ENCODE measurements at places on chromosomes 6 and 20.

DNA sequence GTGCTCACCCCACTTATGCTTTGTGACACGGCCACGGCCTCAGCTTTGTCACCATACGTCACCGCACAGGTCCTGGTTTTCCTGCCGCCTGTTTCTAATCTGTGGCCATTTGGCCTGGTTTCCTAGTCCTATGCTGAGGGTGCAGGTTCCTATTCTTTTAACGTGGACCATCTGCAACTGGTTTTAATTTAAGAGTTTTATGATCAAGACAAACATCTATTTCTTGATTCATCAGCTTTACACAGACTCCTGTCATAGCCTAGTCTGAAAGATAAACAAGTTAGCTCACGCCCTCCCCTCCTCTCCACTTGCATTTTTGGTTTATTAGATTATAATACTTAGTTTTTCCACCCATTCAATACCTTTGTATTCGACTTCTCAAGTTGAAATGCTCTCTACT, 97.5 kb upstream of the RPS6KA2 start:
- DNase-seq, result no peak

- DNase-seq, result no peak
Measured at GRCh38 chr6:111596784-111597183, 8.9 kb downstream of the TRAF3IP2 start.

- no peak for DNase-seq
Measured at GRCh38 chr20:40286975-40287531, 402.0 kb downstream of the MAFB start.

DNA sequence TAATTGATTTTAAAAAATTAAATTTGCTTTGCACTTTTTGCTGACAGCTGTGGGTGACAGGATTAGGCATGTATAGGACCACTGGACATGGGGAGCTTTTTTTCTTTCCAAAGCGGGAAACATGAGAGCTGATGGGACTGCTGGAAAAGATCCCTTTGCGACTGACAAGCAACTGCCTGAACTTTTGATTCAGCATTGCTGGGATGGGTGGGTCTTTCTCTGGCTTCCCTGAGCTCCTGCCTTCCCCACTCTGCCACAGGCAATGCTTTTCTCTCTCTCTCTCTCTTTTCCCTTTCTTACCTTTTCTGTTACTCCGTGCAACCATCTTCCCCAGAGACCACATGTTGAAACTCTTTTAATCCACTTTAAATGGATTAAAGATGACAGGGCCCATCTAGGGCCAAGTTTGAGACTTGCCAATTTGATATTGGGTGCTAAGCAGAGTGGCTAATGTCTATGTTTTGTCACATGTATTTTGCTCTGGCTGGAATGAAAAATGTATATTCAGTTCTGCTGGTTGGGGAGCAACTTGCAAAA, 33.5 kb upstream of the TPD52L1 start:
- DNase-seq, result no peak

GRCh38 chr20:19473922-19474286, 261.5 kb downstream of the SLC24A3 start:
- no peak for DNase-seq

GRCh38 chr6:44373051-44373450, 14.5 kb upstream of the CDC5L start:
- no peak for DNase-seq

DNA sequence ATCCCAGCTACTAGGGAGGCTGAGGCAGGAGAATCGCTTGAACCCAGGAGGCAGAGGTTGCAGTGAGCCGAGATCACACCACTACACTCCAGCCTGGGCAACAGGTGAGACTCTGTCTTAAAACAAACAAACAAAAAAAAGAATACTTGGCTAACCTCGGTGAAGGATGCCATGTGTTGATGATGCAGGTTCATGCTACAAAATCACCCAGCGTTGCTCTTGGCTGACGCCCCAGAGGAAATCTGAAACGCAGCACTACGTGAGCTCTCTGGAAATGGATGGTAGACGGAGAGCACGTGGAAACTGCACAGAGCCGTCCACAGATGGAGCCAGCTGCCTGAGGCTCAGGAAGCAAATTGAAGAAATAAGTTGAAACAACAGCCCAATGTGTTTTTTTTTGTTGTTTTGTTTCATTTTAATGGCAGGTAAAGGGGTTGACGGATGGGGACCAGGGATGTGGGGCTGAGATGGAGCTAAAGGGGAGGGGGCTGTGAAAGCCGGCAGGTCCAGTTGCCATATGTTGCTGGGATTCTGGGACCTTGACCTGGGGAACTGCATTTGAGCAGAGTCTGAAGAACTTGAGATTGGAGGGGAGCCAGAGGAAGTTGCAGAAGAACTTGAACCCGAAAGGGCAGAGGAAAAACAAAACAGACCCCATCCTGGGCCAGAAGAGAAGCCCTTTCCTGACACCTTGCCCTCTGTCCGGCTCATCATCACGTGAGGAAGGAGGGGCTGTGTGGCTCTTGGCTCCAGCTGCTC, 12.8 kb upstream of the MANBAL start:
- DNase-seq, result no peak
